Naive thymus-derived CD8-positive, alpha-beta T cell (primary cell): ENCODE measurements at places on chromosomes 13 and 19. TPM values are rescaled to one million over a fixed set of nuclear protein-coding genes. Genes with fewer than 3 reads are reported as not detected.

DNA sequence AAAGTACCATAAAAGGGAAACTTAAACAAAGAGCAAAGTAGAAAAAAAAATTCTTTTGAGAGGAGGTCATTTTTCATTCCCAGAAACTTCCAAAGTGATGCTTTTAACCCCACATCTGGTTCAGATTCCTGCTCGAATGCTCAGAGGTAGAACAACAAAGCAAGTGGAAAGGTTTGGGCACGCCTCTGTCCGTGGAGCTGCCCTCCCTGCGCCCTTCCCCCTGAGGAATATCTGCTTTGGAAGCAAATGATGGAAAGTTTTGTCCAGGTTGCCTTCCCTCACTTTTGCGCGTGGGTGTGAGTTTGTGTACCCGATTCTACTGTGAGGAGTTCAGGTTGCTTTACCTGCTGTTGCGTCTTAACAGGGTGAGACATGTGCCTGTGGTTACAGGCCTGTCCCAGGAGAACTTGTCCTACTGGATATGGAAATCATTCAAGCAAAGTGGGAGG lies 110.2 kb downstream of the KLF5 start:
- H3K36me3 ChIP-seq = no peaks in the 10 kb centered on the region
- H3K27ac ChIP-seq = no peak overlapping the region
- no peak for DNase-seq
- H3K27me3 ChIP-seq = no peaks in the 10 kb centered on the region
- H3K4me3 ChIP-seq = no peak overlapping the region
- H3K4me1 ChIP-seq = no peaks in the 10 kb centered on the region

DNA sequence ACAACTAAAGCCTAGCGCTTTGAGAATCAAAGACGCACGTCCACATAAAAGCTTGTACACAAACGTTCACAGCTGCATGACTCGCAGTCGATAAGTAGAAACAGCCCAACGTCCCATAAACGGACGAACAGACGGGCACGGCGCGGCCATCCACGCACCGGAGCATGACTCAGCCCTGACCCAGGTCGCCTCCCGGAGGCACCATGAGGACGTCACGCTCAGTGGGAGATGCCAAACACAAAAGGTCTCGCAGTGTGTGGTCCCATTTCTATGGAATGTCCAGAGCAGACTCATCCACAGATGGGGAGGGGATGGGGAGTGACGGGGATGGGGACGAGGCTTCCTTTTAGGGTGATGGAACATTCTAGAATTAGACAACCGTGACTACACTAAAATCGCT lies 9.4 kb downstream of the POLRMT start:
- no peak for DNase-seq
- H3K27me3 ChIP-seq = no peaks in the 10 kb centered on the region
- H3K4me1 ChIP-seq = peaks cover 7% of the 10 kb centered on the region
- H3K36me3 ChIP-seq = peaks cover 7% of the 10 kb centered on the region
- no peak overlapping the region for H3K4me3 ChIP-seq

EFNB2 gene
- total RNA-seq = 0.49 TPM

DNA sequence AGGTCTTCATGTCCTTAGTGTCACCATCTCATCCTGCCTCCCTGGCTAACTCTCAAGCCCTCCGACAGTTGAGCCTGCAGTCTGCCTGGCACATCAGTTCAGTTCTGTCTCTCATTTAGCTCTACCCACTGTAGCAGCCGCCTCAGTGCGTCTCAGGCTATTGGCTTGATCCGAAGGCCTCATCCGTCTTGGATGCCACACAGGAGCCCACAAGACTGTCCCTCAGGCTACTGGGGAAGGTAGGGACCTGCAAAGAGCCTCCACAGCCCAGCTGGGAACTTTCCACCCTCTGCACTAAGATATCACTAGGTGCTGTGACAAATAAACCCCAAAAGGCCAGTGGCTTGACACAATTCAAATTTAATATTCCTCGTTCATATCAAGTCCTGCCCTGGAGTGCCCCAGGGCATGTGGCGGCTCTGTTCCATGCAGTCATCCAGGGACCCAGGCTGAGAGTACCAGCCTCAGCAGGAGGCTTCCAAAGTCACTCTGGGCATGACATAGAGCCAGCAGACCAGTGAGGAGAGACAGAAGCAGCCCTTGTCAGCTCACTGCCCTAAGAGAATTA lies 5.7 kb downstream of the VSTM2B start:
- no peaks in the 10 kb centered on the region for H3K36me3 ChIP-seq
- H3K27ac ChIP-seq = no peak overlapping the region
- no peak overlapping the region for H3K4me3 ChIP-seq

MICU2 gene
- 45.5 TPM for total RNA-seq

MEIOSIN gene
- not detected for total RNA-seq

- H3K4me3 ChIP-seq = no peak overlapping the region
- no peaks in the 10 kb centered on the region for H3K27me3 ChIP-seq
- H3K4me1 ChIP-seq = peaks cover 10% of the 10 kb centered on the region
- H3K36me3 ChIP-seq = no peaks in the 10 kb centered on the region
- DNase-seq = no peak
These were observed 871 bp upstream of the CCER2 start for GRCh38 chr19:38912600-38913514.

- no peak overlapping the region for H3K27ac ChIP-seq
- H3K27me3 ChIP-seq = no peaks in the 10 kb centered on the region
- no peak for DNase-seq
- no peaks in the 10 kb centered on the region for H3K36me3 ChIP-seq
These were observed 16.8 kb upstream of the TMEM160 start for GRCh38 chr19:47065242-47065641.

DNA sequence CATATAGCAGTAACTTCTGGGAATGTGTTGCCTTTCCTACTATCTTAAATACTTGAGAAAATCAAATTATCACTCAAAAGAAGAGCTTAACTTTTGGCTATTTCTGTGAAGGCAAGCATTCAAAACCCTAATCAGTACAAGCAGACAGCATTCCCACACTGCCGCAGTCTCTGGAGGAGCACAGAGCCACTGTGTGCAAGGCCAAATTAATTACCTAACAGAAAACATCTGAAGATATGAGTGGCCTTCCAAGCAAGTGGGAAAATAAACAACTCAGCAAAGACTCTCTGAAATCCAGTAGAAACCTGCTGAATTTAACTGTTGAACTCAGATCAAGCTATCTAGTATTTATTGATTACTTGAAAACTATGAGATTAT lies 68.2 kb downstream of the COL4A1 start:
- peaks cover 17% of the 10 kb centered on the region for H3K27me3 ChIP-seq
- no peak for DNase-seq
- H3K36me3 ChIP-seq = no peaks in the 10 kb centered on the region

GRCh38 chr13:49373716-49374115 lies 70.1 kb downstream of the CAB39L start:
- peaks cover 40% of the 10 kb centered on the region for H3K4me1 ChIP-seq
- no peak overlapping the region for H3K27ac ChIP-seq
- H3K36me3 ChIP-seq = peaks cover 6% of the 10 kb centered on the region
- DNase-seq = no peak
- no peak overlapping the region for H3K4me3 ChIP-seq

F10 gene
- total RNA-seq = not detected

- no peaks in the 10 kb centered on the region for H3K4me1 ChIP-seq
- no peak for DNase-seq
- H3K27me3 ChIP-seq = no peaks in the 10 kb centered on the region
- no peak overlapping the region for H3K27ac ChIP-seq
- no peaks in the 10 kb centered on the region for H3K36me3 ChIP-seq
- no peak overlapping the region for H3K4me3 ChIP-seq
These were observed 2463.1 kb downstream of the PCDH9 start for GRCh38 chr13:64767054-64767453.

DNA sequence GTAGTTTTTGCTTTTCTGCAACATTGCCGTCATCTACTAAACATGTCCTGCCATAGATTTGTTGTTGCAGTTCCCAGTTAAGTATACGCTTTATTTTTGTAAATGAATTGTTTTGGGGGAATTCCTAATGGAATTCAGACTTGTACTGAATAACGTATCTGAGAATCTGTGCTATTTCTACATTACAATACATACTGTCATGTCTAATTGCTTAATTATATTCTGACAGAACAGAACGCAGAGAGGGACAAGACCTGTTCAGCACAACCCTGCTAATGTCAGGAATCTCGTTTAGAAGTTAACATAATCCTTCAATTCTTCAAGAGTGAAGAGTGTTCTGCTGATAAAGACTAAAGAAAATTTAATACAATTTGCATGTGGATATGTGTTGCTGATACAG lies 861.1 kb upstream of the KLHL1 start:
- no peaks in the 10 kb centered on the region for H3K4me1 ChIP-seq
- no peak overlapping the region for H3K4me3 ChIP-seq
- H3K27ac ChIP-seq = no peak overlapping the region
- DNase-seq = no peak
- H3K36me3 ChIP-seq = no peaks in the 10 kb centered on the region

- H3K4me1 ChIP-seq = peaks cover 25% of the 10 kb centered on the region
- no peak for DNase-seq
- no peak overlapping the region for H3K27ac ChIP-seq
- peaks cover 12% of the 10 kb centered on the region for H3K36me3 ChIP-seq
These were observed 4.4 kb downstream of the GADD45GIP1 start for GRCh38 chr19:12952488-12953137.

MYH14 gene
- not detected for total RNA-seq

GRCh38 chr13:68261105-68261504 lies 1031.0 kb upstream of the PCDH9 start:
- no peaks in the 10 kb centered on the region for H3K36me3 ChIP-seq
- no peak overlapping the region for H3K4me3 ChIP-seq
- DNase-seq = no peak
- H3K27me3 ChIP-seq = no peaks in the 10 kb centered on the region
